ENCODE measurements at places on chromosomes 16 and 17.

DNA sequence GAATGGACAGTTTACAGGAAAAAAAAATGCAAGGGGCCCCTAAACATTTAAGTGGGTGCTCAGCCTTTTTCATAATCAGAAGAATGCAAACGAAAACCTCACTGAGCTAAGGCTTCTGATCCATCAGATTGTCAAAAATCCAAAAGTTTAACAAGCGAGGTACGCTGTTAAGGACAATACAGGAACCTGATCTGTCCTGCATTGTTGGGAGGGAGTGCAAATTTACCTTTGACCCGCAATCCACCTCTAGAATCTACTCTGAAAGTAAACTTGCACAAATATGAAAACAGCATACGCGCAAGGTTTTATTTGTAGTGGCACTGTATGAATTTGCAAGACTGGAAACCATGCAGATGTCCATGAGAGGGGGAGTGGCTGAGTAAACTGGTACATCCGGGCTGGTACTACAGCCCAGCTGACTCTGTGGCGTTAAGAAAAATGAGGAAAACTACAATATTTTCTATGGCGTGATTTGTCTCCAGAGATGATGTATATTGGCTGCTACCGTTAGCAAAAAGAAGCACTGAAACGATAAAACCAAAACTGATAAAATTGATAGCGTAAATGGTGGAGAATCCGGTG, 28.8 kb upstream of the ST6GALNAC1 start:
- no peak for DNase-seq

DNA sequence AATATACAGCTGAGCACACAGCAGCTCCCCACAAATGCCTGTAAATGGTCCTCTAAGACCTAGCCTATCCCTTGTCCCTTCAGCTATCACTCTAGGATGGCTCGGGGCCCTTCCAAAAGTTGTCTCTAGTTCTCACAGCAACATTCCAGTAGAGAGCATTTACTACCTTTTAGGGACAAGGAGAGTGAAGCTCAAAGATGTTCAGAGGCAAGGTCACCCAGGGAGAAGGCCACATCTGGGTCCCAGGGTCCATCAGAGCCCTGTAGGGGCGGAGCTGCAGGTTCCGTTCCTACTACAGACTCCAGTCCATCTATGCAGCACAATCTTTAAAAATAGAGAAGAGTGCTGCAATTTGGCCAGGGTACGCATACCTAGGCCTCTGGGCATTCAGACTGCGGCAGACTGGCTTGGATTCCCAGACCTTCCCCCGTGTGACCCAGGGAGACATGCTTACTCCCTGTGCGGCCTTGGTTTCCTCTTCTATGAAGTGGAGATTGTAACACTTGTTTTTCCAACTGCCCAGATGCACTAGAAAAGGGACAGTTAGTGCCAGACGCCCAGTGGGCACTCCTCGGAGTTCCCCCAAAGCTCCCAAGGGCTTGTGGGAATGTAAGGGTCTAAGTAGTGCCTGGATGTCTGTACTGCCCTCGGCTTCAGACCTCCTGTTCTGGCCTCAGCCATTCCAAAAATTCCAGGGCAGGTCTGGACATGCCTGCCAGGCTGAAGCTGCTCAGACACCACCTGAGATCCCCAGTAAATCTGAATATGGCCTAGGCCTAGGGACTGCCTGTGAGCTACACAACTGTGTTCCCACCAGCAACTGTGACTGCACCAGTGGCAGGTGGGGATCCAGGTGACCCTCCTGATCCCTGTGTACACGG, 2.5 kb downstream of the SLC12A4 start:
- no peak for DNase-seq

GRCh38 chr16:76796416-76796815, 394.6 kb upstream of the MON1B start:
- DNase-seq: no peak

- DNase-seq: no peak
These were observed 41.1 kb downstream of the KIAA0753 start for GRCh38 chr17:6599364-6599763.

DNA sequence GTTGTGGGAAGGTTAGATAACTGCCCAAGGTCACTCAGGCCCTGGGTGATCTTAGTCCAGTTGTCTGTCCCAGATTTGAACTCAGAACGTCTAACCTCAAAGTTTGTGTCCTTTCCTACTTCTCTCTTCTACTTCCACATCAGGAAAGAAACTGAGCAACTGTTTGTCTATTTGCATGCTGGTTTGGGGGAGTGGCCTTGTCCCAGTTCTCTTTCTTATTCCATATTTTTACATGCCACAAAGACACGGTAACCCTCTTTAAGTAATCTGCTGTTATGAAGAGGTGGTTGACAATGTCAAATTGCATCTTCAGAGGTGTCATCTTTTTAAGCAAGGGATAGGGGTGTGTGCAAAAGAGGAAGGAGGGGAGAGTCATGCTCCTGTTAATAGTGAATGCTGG, 432.5 kb downstream of the HS3ST3B1 start:
- DNase-seq: no peak

DNA sequence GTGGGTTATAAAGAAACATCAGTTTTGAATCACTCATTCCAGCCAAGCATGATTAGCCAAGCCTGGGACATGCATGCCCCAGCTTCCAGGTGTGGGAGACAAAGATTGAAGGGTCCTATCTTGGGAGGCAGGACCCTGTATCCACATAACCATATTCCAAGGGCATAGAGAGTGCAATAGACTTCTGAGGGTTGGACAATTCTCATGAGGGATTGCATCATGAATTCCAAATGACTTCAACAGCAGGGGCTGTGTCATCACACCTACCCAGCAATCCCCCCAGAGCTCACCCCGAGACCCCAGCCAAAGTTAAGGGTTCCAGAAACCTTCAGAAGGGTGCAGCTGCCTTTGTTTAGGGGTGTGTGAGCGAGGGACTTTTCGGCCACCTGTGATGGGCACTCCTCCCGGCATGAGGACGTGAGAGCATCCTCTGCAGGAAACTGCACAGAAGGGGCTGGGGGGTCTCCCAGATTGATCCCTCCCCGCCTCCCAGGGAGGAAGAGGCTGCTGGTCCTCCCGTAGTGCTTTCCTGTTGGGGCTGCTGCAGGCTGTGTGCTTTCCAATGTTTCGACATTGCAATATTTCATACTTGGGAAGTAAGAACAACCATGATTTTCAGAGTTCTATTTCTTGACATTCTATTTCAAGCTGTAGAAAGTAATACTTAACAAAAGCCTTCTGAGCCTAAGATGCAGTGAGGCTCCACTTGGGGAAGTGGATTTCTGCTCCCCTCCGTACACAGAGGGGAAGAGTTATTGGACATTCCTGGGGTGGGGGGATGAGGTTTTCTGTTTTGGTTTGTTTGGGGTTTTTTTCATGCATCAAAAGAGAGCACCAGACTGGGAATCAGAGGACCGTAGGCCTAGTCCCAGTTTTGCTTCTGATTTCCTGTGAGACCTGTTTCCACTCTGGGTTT, 13.3 kb upstream of the PITPNM3 start:
- DNase-seq: no peak

DNA sequence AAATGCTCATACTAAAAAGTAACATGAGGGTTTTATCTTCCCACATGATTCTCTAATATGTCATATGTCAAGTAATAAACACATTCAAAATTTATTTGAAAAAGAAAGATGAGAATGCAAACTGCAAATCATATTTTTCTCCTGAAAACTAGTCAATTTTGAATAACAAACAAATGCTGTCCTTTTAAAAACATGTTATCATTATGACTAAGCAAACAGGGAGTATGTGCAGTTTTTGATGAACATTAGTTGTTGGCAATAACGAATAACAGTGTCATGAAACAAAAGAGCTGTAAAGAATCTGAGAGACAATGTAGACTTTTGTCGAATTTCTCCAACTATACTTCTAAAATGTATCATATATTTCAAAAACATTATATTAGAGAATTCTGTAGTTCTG, 34.8 kb downstream of the RPGRIP1L start:
- no peak for DNase-seq

DNA sequence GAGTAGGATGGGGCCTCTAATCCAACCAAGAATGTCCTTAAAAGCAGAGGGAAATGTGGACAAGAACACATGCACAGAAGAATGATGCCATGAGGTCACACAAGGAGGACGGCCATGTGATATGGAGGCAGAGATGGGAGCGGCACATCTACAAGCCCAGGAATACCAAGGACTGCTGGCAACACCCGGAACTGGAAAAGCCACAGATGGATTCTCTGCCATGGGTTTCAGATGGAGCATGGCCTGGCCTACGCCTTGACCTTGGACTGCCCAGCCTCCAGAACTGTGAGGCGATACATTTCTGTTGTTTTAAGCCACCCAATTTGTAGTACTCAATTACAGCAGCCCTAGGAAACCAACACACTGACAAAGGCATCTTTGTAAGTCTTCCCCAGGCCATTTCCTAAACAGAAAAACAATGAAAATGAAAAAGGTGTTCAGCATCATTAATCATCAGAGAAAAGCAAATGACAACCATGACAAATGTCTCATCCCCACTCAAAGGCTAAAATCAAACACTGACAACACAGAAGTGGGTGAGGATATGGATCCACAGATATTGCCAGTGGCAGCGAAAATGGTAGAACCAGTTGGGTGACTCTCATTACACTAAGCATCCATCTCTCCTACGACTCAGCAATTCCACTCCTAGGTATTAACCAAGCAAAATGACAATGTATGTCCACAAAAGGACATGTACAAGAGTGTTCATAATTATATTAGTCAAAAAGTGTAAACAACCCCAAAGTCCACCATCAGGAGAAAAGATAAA, 76.9 kb upstream of the CNEP1R1 start:
- no peak for DNase-seq

- DNase-seq: no peak
These were observed 6.4 kb downstream of the ATP1B2 start for GRCh38 chr17:7656958-7657609.

- DNase-seq: no peak
These were observed 105.1 kb upstream of the KCNJ16 start for GRCh38 chr17:69969897-69970296.

DNA sequence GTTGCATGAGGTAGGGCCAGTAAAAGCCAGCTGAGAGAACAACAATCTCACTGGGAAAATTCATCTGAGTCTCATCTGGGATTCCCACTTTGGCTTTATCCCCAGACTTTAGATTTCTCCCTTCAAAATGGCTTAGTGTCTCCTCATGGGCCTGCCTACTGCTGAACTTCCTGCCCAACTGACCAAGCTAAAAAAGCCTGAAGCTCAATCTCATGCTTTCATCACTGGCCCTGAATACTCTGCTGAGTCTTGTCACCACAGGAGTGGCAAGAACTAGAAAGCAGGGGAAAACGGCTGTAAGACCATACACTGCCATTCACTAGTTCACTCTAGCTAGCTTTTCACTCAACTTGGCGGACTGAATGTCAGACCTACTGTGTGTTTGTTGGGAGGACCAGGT, 96.4 kb upstream of the NOG start:
- no peak for DNase-seq

DNA sequence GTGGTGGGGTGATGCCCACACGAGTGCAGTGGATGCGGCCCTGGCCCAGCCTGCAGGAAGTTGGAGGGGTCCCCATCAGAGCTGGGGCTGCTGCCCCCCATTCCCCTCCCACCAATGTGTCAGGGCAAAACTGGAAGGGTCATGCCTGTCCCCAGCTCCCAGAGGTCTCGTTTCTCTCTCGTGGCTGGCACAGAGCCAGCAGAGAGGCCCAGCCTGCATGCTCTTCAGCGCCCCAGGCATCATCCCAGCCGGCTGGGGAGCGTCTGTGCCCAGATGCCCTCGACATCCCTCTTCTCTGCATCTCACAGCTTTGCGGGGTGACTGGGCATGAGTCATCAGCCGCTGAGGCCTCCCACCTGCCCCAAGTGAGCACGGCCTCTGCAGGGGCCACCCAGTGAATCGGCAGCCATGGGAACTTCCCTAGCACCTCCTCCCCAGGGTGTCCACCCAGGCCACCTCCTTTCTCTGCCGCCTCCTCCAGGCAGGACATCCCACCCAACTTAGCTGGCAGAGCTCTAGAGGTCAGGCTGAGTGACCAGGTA, 9.8 kb upstream of the CSNK1D start:
- DNase-seq: no peak

DNA sequence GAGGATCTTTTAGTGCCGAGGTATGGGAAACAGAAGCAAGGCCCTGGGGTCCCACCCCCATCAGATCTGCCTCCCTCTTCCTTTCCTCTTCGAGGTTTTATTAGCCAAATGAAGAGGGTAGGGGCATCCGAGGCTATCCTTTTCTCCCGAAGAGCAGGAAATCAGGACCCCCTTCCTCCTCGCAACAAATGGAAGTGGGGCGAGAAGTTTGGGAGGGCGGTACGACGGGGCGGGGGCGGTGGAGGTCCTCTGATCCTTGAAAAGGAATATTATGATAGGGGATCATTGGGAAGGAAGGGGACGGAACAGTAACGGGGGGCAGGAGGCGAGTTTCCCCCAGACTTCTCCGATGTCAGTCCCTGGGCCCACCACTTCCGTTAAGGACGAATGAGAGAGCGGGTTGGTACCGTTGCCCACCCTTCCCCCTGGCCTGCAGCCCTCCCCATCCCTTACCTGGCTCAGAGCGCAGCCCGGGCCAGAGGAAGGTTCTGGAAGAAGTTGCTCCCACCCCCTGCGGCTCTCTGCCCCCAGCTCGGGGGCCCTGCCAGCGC, 309 bp downstream of the FOXJ1 start:
- no peak for DNase-seq

GRCh38 chr17:56809106-56809819, 24.5 kb downstream of the C17orf67 start:
- no peak for DNase-seq
